ENCODE measurements at places on chromosomes 5 and 9.

DNA sequence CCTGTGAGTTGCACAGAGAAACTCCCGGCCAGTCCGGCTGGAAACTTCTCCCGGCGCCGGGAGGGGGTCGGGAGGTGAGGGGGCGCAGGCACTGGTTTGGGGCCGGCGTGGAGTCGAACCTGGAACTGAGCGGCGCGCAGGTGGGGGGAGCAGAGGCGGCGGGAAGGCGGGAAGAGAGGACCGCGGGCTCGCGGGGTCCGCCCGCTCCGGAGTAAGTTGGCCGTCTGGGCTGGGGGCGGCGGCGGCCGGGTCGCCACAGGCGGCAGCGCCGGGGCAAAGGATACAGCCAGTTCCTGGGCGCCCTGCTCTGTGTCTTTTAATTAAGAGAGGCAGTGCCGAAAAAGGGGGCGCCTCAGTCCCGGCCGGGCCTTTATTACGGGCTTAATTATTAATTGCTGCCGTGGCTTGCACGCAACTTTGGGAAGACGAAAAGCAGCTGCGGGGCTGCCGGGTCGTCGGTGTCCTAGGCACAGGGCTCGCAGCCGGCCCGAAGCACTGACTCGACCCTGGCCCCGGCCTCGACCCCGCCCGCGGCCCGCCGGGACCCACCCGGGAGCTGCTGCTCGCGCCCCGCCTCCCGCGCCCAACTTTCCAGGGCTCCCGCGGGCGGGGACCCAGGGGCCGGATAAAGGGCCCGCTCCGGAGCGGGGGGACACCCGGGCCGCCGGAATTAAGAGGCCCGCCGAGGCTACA, 1.1 kb downstream of the NTNG2 start:
- no peak for DNase-seq

- no peak for DNase-seq
These were observed 50.7 kb upstream of the FST start for GRCh38 chr5:53429706-53430105.

GRCh38 chr9:33117796-33118195, 41.3 kb upstream of the SMU1 start:
- DNase-seq, result no peak

DNA sequence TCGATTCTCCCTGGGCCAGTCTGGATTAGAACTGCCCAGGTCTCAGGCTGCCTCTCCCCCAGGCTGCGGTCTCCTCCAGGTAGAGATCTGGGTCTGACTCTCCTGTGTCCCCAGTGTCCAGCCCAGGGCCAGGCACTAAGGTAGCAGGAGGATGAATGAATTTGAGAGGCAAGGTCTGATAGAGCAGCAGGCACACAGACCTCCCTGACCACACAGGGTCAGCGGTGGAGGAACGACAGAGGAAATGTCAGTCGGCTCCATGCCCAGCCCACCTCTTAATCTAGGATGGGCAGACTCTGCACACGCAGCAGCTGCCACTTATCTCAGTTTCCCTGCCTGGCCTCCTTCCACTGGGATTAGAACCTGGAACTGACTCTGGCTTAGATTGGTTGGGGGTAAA, 272.7 kb upstream of the MVB12B start:
- no peak for DNase-seq

DNA sequence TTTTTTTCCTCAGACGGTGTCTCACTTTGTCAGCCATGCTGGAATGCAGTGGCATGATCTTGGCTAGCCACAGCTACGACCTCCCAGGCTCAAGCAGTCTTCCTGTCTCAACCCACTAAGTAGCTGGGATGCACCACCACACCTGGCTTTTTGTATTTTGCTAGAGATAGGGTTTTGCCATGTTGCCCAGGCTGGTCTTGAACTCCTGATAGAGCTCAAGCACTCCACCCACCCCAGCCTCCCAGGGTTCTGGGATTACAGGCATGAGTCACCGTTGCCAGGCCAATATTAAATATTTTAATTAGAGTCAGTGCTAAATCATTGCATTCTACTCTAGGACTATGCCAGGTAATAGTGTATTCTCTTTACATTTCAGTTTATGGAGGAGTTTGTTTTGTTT, 41.5 kb downstream of the UBE2R2 start:
- DNase-seq, result no peak

- no peak for DNase-seq
These were observed 291.1 kb downstream of the TRIM32 start for GRCh38 chr9:116978155-116978554.

DNA sequence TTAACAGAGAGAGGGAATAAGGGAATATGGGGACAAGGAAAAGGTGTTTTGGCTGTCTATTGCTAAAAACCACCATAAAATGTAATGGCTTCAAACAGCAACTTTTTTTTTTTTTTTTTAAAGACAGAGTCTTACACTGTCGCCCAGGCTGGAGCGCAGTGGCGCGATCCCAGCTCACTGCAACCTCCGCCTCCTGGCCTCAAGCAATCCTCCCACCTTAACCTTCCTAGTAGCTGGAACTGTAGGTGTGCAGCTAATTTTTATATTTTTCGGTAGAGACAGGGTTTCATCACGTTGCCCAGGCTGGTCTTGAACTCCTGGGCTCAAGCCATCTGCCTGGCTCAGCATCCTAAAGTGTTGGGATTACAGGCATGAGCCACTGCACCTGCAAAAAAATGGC, 4.3 kb upstream of the SPATA24 start:
- no peak for DNase-seq

GRCh38 chr9:69594180-69594579, 78.0 kb downstream of the APBA1 start:
- no peak for DNase-seq
